ENCODE measurements at places on chromosomes 5 and 9. TPM values are rescaled to one million over a fixed set of nuclear protein-coding genes. Genes with fewer than 3 reads are reported as not detected.

The PCDHGA9 gene
- 5.4 TPM for total RNA-seq

The PCDHGA1 gene
- 0.46 TPM for total RNA-seq

The CEP120 gene
- 19.5 TPM for total RNA-seq

The P4HA2 gene
- total RNA-seq: 79.0 TPM

DNA sequence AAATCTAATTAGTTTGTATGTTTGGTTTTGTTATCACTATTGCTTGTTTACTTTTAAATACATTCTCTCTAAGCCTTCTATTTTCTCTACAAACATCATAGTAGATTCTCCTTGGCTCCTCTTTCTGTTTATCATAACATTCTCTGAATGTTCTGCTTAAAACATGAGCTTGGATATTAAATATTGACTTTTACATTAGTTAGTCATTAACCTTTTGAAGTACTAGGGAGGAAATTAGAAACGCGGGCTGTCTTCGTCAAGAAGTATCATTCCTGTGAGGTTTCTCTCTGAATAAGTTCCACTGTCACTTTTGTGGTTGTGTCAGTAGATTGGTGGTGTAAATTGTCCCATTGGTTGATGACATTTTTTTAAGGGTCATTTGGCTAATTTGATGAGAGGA lies 821.5 kb downstream of the EFNA5 start:
- DNase-seq: no peak
- no peak overlapping the region for H3K27ac ChIP-seq
- H3K27me3 ChIP-seq: no peaks in the 10 kb centered on the region
- no peak overlapping the region for H3K4me3 ChIP-seq

GRCh38 chr9:90444609-90445204 lies 197.9 kb downstream of the DIRAS2 start:
- no peak overlapping the region for H3K27ac ChIP-seq
- H3K36me3 ChIP-seq: no peaks in the 10 kb centered on the region
- no peak for DNase-seq

GRCh38 chr5:83641946-83642345 lies 78.7 kb downstream of the HAPLN1 start:
- no peak overlapping the region for H3K4me3 ChIP-seq
- peaks cover 3% of the 10 kb centered on the region for H3K4me1 ChIP-seq
- H3K36me3 ChIP-seq: no peaks in the 10 kb centered on the region

- H3K36me3 ChIP-seq: no peaks in the 10 kb centered on the region
- no peak for DNase-seq
- H3K27me3 ChIP-seq: no peaks in the 10 kb centered on the region
- no peak overlapping the region for H3K27ac ChIP-seq
Observed at GRCh38 chr9:76677481-76678055, 86.7 kb upstream of the PCA3 start.

All from upper lobe of right lung (tissue), 1 donor.